ENCODE measurements at places on chromosomes 3 and 15.

GRCh38 chr3:14989943-14990779, 42.8 kb downstream of the NR2C2 start:
- DNase-seq: no peak

DNA sequence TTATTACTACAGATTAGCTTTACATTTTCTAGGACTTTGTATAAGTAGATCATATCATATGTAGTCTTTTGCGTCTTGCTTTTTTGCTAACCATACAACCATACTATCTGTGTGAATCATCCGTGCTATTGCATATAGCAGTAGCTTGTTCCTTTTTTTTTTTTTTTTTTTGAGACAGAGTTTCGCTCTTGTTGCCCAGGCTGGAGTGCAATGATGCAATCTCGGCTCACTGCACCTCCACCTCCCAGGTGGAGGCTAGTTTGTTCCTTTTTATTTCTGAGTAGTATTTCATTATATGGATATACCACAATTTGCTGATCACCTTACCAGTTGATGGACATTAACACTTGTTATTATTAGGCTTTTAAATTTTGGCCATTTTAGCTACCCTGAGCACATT, 54.5 kb upstream of the TBL1XR1 start:
- DNase-seq: no peak

DNA sequence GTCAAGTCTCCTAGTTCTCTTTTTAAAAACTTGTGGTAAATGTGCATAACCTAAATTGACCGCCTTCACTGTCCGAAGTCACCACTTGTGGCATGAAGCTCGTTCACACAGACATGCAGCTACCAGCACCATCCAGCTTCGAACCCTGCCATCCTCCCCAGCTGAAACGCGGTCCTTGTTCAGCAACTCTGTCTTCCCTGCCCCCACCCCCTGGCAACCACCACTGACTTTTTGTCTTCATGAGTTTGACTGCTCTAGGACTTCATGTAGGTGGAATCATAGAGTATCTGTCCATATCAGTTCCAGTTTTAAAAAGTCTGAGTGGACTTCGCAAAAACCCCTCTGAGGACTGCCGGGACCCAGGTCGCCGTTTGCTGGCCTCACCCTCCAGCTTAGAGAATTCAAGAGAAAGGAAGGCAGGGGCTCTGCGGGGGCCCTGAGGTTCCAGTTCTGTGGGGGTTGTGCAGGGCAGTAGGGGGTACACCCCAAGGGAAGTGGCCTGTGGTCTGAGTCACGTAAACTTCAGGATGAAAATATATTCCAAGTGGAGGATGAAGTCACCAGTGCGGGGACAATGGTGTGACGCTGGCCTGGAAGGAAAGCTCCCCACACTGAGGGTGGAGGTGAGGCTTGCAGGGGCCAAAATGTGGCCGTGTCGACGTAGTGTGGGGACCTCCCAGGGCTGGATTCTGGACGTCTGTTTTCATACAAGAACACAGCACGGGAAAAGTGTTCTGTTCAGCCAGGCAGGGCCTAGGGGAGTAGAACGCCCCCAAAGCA, 67.6 kb downstream of the ABTB1 start:
- no peak for DNase-seq

DNA sequence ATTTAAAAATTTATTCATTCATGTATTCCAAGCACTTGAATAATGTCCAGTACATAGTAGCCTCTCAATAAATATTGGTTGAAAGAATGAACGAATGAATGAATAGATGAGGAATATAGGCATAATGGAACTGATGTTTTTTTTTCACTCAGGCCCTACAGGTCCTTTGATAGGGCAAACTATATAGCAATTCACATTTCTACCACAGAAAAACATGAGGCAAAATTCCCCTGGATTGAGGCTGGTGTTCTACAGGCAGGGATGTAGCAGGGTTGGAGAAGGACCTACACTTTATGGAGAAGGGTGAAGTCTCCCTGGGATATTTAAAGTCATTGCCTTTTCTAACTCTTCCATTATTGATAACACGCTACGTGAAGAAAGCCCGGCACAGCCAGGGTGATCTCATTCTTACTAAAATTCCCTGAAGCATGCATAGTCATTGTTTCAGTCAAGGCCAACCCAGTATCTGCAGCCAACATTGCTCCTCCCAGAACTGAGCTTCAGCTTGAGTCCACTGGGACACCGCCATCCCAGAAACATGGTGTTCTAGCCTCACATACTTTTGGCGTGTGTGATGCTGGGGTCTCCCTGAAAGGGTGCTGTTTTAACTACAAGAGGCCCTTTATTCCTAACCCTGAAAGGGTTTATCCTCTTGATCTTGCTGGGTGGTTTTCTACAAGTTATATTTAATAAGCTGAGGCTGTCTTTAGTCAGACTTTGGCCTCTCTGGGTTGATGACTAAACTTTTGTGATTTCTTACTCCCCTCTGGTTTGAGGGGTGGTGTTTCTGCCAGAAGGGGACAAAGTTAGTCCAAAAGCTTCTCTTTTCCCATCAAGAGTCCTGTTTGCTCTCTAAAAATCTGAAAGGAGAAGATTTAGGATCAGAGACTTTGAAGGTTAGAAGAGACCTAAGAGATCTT, 25.9 kb upstream of the FBN1 start:
- peak; percentile 8 for DNase-seq

DNA sequence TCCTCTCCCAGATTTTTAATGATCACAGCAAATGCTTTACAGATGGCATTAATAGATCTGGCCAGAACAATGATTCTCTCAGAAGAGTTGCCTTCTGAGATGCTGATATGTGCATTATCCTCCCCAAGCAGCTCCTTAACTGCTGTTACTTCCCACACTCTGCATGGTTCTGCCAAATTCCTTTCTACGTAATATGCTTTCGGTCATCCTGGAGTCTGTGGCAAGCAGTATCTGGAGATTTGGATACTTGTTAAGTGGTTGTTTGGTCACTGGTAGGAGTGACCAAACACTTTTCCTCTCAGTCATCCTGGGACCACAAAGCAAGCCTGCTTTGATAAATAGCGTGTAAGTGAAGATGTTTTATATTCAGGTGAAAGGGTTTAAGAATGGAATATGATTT, 71.1 kb upstream of the CCNL1 start:
- no peak for DNase-seq

DNA sequence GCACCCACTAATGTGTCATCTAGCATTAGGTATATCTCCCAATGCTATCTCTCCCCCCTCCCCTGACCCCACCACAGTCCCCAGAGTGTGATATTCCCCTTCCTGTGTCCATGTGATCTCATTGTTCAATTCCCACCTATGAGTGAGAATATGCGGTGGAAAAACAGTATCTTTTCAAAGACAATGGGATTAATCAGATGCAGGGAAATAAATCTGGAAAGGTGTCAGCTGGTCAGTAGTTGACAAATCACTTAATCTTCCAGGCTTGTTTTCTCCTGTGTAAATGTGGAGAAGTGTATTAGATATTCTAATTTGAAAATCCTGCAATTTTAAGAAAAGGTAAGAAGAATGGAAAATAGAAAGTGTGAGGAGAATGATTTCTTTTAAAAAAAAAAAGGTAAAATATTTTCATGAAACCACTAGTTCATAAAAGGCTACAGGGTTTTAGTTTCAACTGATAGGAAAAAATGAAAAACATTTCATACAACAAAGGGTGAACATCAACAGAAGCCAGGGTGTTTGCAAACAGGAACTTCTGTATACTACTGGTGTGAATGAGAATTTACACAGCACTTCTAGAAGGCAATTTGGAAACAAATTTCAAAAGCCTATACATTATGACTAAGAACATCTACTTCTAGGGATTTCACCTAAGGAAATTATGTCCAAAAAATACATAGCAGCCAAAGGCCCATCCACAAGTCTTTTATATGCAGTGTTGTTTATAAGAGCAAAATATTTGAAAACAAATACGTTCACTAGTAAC, 113.5 kb downstream of the CBLB start:
- no peak for DNase-seq

DNA sequence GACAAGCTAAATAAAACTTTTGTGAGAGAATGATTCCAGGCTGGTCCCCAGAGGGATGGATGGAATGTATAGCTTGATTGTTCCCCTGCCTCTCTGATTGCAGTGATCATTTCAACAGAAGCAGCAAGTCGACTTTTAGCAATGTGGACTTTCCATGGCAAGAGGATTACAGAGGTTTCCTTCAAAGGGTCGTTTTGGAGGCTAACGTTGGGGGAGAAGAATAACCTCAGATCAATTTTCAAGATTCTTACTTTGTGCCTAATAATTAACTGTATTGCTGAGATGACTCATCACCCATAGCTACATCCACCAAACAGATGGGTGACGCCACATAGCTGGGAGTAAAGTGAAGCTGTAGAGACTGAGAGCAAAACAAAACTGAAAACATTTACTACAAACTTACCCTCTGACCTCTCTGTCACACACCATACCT, 79.9 kb downstream of the GTPBP8 start:
- no peak for DNase-seq

GRCh38 chr3:908839-909238, 184.0 kb upstream of the CNTN6 start:
- peak; percentile 0 for DNase-seq

- DNase-seq: no peak
These were observed 3.5 kb upstream of the EFCC1 start for GRCh38 chr3:128997486-128998133.

DNA sequence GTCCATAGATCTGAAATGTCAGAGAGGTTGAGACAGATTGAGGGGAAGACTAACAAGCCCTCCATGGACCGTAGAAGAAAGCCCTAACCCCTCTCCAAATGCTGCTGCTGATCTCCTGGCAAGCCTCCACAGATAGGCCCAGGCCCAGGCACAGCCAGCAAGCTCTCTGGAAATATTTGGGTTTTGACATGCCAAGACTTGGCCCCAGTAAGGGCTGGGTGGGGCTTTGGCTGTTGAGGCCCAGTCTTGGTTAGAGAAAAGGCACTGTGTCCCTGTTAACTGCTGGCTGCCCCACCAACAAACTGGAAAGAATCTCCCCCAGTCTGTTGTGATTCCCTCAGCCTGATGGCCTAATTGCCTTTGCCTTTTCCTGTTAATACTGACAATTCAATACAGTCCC, 208.8 kb upstream of the CTDSPL start:
- no peak for DNase-seq

- no peak for DNase-seq
These were observed 22.9 kb downstream of the FYCO1 start for GRCh38 chr3:45972534-45973402.

GRCh38 chr3:189353988-189354889, 182.5 kb downstream of the TPRG1 start:
- peak; percentile 68 for DNase-seq

DNA sequence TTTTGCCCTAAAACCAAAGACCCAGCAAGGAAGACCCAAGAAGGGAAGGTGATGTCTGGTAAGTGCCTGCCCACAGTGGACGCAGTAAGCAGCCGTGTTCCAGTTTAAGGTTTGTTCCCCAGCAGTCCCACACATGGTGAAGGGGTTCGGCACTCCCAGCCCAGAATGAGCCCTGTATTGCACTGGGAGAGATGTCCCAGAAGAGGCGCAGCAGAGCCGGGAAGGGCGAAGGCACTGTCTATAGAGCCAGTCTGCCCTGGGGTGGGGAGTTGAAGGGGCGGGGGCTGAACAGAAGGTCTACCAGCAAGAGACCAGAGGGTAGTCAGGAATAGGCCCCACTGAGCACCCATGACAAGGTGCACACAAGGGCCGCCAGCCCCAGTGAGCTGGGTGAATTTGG, 6.4 kb downstream of the TMEM158 start:
- DNase-seq: no peak
